Cortex of kidney (tissue), 1 donor: ENCODE measurements at places on chromosomes 13 and 19.

DNA sequence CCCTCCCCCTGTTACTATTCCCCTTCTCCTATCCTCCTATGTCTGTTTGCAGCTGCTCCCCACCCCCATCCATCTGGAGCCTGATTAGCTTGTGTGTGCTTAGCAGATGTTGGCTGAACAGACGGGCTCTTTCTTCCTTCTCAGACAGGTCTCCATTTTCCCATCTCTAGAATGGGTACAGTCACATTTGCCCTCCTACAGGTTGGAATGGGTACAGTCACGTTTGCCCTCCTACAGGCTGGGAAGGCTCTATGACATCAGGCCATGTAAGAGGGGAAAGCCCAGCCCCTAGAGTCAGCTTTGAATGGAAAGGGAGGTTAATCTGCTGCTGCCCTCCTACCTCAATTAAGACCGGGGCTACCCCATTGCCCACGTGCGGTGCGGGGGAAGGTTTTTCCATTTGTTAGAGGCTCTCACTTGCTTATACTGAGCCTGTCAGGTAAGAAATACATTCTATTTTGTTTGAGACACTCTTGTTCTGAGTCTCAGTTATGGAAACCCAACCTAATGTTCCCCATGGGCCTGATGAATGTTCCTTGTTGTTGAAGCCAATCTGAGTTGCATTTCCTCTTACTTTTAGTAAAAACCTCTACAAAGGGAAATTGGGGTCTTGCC is 2.2 kb upstream of the CLEC17A start:
- no peak for DNase-seq

- no peak for DNase-seq
Measured at GRCh38 chr13:36282821-36283432, 14.7 kb downstream of the CCDC169 start.

GRCh38 chr19:3004522-3004921 is 24.6 kb downstream of the TLE2 start:
- no peak for DNase-seq

DNA sequence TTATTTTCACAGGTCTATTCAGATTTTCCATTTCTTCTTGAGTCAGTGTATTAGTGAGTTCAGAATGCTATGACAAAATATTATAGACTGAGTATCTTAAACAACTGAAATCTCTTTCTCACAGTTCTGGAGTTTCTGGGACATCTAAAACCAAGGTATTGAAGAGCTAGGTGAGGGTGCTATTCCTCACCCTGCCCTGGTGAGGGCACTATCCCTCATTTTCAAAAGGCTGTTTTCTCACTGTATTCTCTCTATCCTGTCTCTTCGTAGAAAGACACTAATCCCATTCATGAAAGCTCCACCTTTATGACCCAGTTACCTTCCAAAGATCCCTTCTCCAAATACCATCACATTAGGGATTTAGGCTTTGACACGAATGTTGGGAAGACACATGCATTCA is 1617.1 kb downstream of the PCDH9 start:
- DNase-seq: no peak

- no peak for DNase-seq
Measured at GRCh38 chr13:96036515-96036914, 16.7 kb downstream of the UGGT2 start.

GRCh38 chr19:23802290-23802689 is 43.6 kb upstream of the ZNF681 start:
- DNase-seq: no peak

DNA sequence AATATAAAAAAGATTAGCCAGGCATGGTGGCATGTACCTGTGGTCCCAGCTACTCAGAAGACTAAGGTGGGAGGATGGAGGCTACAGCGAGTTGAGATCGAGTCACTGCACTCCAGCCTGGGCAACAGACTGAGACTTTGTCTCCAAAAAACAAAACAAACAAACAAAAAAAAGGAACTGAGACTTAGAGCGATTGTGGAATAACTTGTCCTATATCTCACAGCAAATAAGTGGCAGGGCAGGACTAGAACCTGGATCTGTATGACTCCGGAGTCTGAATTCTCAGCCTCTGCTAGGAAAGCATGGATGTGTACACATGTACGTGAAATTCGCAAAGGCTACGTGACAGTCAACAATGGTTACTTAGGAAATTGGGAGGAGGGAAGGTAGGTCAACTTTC is 20.1 kb downstream of the KRTDAP start:
- DNase-seq: no peak

DNA sequence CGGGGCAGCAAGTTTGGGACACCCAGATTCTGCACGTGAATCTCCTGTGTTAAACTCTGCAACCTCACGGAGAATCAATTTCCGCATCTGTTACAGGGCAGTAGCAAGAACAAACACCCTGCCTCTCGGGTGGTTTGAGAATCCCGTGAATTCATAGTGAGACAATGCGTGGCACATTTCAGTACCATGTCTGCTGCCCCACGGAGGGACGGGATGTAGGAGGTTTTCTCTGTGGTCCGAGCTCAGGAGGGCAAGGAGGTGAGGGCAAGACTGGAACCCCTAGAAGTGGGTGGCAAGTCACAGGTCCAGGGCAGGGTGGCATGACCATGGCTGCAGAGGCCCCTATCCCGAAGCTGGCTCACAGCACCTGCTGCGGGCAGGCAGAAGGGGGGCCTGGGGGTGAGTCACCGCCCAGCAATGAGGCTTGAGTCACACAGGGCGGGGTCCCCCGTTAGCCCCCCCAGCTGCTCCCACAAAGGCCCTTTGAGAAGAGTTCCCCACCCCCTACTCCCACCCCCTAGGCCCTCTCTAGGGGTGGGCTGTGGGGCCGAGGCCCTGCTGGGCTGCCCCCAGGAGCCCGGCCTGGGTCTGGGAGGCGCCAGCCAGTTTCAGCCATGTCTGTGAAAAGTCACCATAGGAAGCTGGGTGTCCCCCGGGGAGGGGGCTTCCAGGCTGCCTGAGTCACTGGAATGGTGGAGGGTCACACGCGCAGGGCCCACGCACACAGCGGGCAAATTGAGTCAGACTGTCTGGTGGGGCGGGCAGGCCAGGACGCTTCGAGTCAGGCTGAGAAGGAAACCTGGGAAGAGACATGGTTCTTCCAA is 25.8 kb upstream of the NANOS3 start:
- no peak for DNase-seq

GRCh38 chr19:45141203-45141900 is 19.4 kb downstream of the NKPD1 start:
- no peak for DNase-seq

- no peak for DNase-seq
Measured at GRCh38 chr19:40633207-40633606, 32.0 kb downstream of the LTBP4 start.

GRCh38 chr13:106496072-106496997 is 39.1 kb downstream of the EFNB2 start:
- DNase-seq: no peak

DNA sequence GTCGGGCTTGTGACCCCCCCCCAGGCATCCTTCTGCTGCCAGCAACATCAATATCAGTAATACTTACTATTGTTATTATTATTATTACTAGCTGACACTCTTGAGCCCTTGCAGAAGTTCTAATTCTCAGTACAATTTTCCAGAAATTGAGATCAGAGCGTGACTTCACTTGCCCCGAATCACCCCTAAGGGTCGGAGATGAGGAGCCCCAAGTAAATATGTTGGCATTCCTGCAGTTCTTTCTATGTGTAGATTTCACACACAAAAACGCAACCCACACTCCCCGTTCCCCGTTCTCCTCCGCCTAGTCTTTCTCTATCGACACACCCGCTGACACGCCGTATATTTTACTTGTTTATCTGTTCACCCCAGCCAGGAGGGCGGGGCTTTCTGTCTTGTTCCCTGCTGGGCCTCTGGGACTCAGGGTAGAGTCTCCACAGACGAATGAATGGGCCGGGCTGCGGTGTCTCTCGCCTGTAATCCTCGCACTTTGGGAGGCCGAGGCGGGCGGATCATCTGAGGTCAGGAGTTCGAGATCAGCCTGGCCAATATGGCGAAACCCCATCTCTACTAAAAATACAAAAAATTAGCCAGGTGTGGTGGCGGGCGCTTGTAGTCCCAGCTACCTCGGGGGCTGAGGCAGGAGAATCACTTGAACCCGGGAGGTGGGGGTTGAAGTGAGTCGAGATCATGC is 14.7 kb downstream of the TLE5 start:
- no peak for DNase-seq

GRCh38 chr19:57110592-57111328 is 9.0 kb upstream of the USP29 start:
- no peak for DNase-seq

DNA sequence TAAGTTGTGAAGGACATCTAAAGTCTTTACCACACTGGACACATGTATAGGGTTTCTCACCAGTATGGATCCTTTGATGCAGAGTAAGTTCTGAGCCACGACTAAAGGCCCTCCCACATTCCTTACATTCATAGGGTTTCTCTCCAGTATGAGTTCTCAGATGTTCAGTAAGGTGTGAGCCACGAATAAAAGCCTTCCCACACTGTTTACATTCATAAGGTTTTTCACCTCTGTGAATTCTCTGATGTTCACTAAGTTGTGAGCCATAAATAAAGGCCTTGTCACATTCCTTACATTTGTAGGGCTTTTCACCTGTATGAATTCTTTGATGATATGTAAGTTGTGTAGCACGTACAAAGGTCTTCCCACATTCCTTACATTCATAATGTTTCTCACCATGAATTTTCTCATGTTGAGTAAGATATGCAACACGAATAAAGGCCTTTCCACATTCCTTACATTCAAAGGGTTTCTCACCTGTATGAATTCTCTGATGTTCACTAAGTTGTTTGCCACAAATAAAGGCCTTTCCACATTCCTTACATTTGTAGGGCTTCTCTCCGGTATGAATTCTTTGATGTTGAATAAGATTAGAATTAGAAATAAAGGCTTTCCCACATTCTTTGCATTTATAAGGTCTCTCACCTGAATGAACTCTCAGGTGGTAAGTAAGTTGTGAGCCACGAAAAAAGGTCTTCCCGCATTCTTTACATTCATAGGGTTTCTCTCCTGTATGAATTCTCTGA is 29.8 kb downstream of the ZNF571 start:
- no peak for DNase-seq

DNA sequence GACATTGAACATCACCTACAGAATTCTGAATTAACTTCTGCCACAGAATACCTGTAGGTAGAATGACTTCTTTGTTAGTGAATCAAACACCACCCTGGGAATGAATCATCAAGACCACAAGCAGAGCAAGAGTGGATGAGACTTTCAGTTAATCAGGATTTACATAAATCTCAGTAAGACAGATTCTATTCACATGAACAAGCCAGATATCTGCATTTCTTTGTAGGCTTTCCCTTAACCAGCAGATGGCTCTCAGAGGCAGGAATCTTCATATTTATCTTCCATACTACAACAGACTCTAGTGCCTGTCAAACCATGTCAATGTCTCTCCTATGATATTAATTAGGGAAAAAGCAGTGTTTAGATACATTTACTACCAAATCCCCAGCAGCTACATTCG is 412.1 kb downstream of the KLF12 start:
- no peak for DNase-seq

DNA sequence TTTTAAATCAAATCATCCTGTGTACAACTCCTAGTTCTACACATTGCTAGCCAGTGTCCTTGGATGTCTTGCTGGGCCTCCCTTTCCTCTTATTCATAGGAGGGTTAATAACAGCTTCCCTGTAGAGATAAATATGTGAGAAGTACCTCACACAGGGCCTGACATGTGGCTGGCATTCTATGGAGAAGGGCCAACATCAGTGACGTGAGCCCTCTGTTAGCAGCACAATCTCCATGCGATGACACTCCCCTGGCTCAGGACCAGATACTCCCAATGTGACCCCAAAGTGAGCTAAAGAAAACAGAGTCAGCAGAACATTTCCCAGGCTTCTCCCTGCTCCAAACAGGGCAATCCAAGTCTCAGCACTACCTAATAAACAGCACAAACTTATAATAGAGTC is 818.4 kb downstream of the DIAPH3 start:
- DNase-seq: no peak

DNA sequence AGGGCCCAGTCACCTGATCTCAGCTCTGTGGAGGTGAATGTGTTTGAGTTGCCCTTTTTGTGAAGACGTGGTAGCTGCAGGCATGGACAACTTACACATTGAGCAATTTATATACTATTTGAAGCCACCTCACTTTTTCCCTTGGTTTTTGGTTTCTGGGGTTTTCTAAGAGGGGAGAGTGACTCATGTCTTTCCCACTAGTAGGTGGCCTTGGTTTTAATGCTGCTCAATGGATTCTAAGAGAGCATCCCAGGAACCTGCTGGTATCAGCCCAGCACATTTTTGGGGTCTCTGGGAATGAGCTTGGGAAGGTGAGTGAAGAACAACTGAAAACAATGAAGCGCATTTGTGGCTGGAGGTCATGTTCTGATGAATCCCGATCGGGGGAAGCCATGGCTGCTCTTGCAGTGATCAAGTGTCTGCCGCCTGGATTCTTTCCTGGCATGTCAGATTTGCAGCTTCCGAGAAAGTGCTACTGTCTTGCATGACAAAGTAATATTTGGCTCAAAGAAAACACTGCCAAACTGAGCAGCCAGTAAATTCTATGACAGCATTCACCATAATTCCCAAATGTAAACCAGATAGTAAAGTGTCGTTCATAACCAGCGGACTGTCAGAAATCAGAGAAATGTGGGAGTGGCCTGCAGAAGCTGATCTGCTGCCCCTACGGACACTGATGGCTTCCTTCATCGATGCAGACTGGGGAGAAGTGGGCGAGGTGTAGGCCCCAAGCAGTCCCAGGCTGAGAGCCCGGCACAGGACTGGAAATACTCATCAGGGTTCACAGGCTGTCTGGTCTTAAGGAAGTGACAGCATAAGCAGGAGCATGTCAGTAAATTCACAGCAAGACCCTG is 98.7 kb downstream of the COL4A2 start:
- no peak for DNase-seq

GRCh38 chr13:39185326-39185725 is 147.1 kb downstream of the NHLRC3 start:
- DNase-seq: no peak

GRCh38 chr19:18639706-18640243 is 2.9 kb downstream of the KLHL26 start:
- no peak for DNase-seq

DNA sequence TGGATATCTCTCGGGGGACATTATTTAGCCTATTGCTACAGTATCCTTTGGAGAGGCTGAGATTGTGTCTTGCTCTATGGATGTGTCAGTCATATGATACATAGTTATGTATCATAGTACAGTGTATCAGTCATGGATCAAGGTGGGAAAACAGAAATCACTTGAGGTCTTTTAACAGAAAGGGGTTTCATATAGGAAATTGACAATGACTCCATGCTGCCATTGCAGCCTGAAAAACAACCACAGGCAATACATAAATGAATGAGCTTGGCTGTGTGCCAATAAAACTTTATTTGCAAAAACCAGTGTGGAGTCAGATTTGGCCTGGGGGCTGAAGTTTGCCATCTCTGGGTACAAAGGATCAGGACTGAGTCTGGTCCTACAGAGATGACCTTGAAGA is 35.4 kb downstream of the COLGALT1 start:
- DNase-seq: no peak

GRCh38 chr19:4449022-4449638 is 8.5 kb downstream of the UBXN6 start:
- DNase-seq: no peak
